H1 (cell line): ENCODE measurements at places on chromosomes 6 and 20. TPM values are rescaled to one million over a fixed set of nuclear protein-coding genes. Genes with fewer than 3 reads are reported as not detected.

GRCh38 chr6:144090384-144090783, 5.0 kb downstream of the SF3B5 start:
- DNase-seq: no peak

DNA sequence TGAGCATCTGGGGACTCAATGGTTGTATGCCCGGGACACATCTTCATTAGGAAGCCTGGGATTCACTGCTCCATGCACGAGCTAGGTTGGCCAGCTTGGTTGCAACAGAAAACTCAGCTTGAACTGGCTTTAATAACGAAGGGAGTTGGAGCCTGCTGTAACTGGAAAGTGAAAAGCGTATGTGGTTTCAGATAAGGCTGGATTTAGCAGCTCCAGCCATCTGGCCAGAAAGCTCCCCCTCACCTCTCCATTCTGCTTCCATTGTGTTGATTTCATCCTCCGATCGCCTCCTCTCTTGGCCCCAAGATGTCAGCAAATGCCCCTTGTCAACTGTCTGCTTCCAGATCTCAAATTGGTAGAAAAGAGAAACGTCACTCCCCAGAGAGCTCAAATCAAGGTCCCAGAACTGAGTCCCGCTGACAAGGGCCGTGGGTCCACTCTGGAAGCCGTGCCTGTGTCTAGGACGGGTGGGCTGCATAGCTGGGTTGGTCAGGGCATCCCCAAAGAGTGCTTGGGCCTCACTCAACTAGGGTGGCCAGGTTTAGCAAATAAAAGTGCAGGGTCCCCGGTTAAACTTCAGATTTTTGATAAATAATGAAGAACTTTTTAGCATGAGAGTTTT, 117.0 kb upstream of the PMEPA1 start:
- no peak for DNase-seq

DNA sequence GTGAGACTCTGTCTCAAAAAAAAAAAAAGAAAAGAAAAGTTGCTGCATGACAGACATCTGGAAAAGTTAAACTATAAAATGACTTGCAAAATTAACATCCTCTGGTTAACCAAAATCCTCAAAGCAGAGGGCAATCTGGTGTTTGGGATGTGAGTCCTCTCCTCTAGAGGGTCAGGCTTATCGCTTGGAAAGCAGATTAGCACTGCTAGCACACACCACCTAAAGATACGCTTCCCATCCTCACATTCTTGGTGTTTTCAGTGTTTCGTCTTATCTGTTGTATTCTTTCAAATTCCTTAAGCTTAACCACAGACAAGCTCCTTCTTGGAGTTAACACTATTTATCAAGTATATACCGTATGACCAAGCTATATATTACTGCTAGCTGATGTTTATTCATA, 198.0 kb downstream of the SOX4 start:
- no peak for DNase-seq

GRCh38 chr20:9225879-9226278, 157.0 kb downstream of the PLCB4 start:
- no peak for DNase-seq

- DNase-seq: no peak
Observed at GRCh38 chr20:53736122-53736756, 142.6 kb upstream of the ZNF217 start.

- peak; percentile 82 for DNase-seq
Observed at GRCh38 chr6:44253307-44254101, 3.8 kb downstream of the SLC35B2 start.

- no peak for DNase-seq
Observed at GRCh38 chr6:15547400-15547799, 115.4 kb downstream of the DTNBP1 start.

- DNase-seq: no peak
Observed at GRCh38 chr20:53088786-53089185, 116.6 kb downstream of the TSHZ2 start.

- no peak for DNase-seq
Observed at GRCh38 chr6:40387127-40387870, 199.9 kb downstream of the LRFN2 start.

KIAA0408 gene
- total RNA-seq: 9.2 and 10.8 TPM in 2 replicates

PCMTD2 gene
- total RNA-seq: 55.1 and 57.8 TPM in 2 replicates

TCP11 gene
- total RNA-seq: not detected in 2 replicates

BANF2 gene
- not detected in 2 replicates for total RNA-seq

PTGIS gene
- 35.5 and 40.2 TPM in 2 replicates for total RNA-seq
